Stimulated activated CD8-positive, alpha-beta memory T cell treated with anti-CD3 and anti-CD28 coated beads, Interleukin-12 subunit alpha, Interleukin-12 subunit beta, amount 100 ng/mL, for 1 hour (primary cell): ENCODE measurements at places on chromosomes 2 and 18.

DNA sequence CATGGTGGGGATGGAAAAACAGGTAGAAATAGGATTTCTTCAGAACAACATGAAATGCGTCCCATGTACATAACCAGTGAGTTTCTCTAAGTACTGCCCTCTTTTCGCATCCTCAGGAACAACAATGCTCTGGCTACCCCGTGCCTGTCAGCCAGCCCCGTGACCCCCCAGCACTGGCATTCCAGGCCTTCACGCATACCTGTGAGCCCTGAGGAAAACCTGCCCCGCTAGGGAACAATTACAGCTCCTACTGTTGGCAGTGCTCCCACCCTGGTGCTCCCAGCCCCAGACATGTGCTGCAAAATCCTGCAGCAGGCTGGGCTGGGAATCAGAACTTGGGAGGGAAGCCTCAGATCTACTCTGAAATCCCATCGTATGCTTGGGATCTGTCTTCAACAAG lies 9.1 kb downstream of the SMAD7 start:
- DNase-seq: no peak

- DNase-seq: no peak
Observed at GRCh38 chr2:78011251-78011650, 489.1 kb upstream of the LRRTM4 start.

DNA sequence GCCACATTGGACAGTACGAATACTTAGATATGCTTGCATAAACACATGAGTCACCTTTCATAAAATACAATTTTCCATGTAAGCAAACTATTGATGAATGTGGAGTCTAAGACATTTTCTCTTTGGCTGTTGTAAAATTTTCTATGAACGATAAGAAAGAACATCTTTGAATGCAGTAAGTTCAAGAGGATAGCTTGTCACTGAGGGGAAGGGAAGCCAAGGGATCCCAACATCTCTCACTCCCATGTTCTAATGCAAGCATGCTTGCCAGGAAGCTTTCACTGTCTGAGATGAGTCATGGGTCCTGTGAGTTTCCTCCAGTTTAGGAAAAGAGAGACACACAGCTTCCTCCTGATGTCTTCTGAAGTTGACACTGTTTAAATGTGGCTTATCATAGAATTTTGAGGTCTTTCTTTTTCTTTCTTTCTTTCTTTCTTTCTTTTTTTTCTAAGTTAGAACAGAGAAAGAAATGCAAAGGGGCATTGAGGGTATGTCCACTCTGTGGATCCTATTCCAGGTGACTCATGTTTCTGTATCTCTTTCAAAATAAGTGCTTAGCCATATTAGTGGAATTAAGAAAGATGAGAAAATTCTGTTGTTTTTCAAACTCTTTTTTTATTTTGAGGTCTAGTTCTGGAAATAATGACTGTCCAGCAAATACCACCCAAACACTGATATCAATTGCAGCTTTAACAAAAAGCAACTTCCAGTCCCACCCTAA lies 146.6 kb downstream of the RDH14 start:
- DNase-seq: no peak

DNA sequence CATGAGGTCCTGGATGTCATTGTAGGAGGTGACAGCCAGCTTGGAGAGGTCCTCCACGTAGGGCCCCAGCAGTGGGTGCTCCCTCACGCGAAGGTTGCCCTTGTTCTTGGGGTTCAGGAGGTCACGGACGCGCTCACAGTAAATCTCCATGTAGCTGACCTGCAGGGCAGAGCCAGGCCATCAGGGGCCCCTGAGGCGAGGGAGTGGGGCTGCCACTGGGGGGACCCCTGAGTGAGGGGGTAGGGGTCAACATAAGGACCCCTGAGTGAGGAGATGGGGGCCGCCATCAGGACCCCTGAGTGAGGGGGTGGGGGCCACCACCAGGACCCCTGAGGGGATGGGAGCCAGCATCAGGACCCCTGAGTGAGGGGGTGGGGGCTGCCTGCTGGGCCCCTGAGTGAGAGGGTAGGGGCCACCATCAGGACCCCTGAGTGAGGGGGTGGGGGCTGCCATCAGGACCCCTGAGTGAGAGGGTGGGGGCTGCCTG lies 33.6 kb downstream of the KIF1A start:
- DNase-seq: no peak

DNA sequence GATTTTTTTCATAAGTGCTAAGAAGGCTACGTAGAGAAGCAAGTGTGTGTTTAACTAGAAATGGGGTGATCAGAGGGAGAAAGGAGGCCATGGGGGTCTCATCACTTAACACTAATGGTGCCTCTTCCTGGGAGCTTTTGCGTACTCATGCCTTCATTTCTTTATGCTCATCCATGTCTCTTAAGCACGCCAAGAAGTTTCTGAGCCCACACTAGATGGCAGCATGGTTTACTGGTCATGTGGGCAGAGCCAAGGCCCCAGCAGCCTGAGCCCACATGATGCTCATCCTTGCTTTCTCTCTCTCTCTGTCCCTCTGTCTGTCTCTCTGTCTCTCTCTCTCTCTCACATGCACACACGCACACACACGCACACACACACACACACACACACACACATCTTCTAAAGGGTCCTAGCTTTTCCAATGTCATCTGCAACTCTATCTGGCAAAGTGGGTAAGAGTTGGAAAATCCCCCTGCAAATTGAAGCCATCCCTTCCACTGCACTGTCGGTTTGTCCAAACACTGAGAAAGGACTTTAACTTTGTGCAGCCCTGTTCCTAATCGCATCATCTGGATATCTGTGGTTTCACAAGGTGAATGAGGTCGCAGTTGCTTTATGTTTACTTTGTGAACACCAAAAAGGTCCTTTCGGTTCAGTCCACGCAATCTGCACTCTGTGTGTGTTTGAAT lies 137.1 kb upstream of the CCDC68 start:
- DNase-seq: no peak
